Naive thymus-derived CD8-positive, alpha-beta T cell (primary cell): ENCODE measurements at places on chromosomes 3 and 15. TPM values are rescaled to one million over a fixed set of nuclear protein-coding genes. Genes with fewer than 3 reads are reported as not detected.

GRCh38 chr3:117010318-117010717, 300.7 kb downstream of the TUSC7 start:
- DNase-seq, result no peak

- DNase-seq, result no peak
Observed at GRCh38 chr15:59887211-59887610, 116.9 kb upstream of the FOXB1 start.

GRCh38 chr3:189172668-189173419, 1.1 kb downstream of the TPRG1 start:
- DNase-seq, result peak; percentile 31

DNA sequence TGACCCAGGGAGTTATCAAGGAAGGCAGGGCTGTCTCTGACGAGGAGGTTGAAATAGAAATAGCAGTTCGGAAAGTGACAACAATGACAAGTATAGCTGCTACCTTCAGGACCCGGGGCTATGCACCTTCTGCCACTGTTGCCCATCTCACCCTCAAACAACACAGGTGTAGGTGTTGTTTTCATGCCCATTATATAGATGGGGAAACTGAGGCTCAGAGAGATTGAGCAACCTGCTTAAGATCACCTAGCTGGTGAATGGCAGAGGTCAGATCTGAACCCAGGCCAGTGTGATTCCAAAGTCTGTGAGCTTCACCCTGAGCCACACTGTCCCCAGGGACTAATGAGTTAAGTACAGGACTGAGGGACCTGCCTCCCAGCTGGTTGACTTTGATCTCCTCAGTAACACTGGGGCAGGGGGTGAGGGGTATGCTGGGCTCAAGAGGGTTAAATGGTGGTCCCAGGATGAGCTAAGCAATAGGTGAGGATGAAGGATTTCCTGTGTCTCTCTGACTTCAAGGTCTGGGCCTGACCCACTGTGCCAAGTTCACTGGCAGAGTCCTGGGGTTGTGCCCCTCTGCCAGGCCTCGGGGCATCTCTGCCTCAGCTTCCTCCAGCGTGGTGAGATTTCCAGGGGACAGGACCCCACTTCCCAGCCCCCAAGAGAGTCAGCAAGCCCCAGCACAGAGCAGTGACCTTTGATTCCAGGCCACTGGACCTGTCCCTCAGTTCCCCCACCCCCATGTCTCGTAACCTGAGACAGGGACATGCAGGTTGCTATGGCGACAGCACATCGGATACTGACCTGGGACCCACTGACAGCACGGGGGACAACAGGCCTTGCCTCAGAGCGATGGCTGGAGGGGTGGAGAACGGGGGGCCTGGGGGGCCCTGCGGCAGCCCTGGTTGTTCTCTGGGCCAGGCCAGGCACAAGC, 35.0 kb downstream of the ATP2B2 start:
- DNase-seq, result no peak

DNA sequence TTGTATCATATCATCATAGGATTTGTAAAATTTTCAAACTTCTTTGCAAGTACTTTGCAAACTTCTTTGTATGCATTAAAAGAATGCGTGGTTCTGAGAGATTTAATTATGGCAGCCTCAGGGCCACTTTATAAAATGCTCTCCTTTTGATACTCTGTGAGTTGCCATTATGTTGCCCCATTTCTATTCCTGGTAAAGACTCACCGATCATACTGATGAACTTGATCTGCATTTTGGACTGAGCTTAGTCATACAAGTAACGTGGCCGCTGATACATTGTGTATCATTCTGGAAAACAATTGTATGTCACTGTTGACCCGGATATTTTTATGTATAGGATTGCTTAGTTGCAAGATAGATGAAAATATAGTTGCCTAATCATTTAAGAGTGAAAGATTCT, 38.8 kb downstream of the AKAP13 start:
- no peak for DNase-seq

GRCh38 chr3:79767194-79767904, 449 bp downstream of the ROBO1 start:
- DNase-seq, result no peak

DNA sequence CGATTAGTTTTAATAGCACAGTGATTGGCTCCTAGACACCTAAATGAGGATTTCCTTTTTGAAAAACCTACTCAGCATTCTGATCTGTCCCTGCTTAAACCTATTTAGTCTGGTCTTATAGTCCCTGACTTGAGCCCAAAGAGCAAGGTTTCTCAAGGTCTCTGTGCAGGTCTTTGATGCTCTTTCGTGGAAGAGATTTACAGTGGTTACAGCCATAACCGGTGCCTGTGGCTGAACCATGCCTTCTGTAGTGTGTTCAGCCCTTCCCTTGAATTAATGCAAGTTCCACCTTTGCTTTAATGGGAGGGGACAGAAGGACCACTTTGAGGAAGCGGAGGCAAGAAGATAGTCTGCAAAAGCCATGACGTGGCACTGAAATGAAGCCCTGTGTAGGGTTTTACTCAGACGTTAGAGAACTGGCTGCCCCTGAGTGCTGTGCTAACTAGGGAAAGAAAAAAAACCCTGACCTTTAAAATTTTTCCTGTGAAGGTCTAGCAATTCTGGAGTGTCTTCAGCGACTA, 43.0 kb downstream of the ZBTB38 start:
- peak; percentile 24 for DNase-seq

GRCh38 chr3:67858492-67858891, 204.1 kb upstream of the SUCLG2 start:
- no peak for DNase-seq

- no peak for DNase-seq
Observed at GRCh38 chr15:97692301-97693015, 268.0 kb upstream of the ARRDC4 start.

GRCh38 chr15:67468416-67468815, 52.5 kb upstream of the C15orf61 start:
- DNase-seq, result no peak

DNA sequence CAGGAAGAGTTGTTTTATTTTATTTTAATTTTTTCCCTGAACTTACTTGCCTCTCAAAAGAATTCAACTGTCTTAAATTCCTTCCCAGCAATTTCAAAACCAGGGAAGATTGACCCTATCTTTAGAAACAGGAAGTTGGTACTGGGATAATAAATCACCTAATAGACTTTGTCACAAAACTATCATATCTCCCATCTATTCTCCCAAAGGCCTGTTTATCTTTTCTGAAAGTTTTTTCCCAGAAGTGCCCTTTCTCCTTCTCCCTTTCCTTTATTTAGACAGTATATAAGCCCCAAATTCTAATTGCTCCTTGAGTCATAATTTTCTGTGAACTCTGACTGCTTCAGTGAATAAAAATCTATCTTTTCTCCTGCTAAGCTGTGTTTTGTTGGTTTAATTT, 2.9 kb upstream of the RNF7 start:
- DNase-seq, result no peak

DNA sequence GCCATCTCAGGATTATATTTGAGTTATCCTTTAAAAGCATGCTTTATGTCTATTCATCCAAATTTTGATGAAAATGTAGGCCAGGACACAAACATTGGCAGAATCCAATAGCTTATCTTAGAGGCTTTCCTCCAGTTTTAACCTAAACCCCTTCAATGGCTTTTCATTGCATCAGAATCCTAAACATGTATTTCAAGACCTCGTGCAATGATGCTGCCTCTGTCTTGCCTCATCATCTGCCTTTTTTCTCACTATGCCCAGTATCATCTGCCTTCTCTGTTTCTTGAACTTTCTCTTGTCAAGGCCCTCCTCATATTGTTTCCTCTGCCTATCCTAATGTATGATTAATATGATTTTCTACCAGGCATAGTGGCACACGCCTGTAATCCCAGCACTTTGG, 76.1 kb upstream of the MAP4 start:
- no peak for DNase-seq

DNA sequence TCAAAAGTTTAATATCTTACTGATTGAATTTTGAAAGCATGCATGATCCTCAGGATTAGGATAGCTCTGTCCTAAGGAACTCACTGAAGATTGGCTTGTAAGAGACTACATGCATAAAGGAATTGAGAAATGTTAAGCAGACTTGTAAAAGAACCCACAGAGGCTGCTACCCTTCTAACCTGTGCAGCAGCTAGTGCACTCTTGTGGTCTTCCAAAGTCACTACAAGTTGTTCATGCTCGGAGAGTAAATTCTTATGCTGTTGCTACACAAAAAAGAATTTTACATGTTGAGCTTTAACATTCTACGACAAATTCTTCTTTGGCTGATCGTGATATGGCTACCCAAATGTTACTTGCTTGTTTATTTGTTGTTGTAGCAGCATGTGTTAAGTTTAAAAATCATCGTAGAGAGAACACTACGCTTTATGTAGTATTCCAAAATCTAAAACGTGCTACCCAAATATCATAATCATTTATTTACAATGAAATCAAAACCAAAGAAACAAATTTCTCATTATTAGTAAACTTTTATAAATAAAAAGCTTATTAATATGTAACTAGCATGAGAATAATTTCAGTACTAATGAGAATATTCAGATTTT, 55.0 kb downstream of the GOLIM4 start:
- no peak for DNase-seq

GRCh38 chr3:76138921-76139320, 353.6 kb upstream of the ZNF717 start:
- no peak for DNase-seq

DNA sequence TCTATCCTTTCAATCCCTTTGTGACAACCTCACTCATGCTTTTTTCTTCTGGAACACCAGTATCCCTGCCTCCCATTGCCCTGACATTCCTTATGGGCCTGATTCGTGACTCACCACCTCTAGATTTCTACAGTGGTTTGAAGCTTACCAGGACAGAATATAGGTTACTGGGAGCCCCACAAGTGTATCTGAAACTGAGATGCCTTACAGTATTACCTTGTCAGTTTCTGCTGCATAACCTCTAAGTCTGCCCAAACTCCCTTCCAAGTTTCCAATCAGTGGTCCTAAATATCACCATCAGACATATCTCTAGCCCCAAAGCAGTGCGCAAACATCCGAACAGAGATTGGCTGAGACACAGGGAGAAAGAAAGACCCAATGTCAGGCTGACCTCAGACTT, 5.6 kb downstream of the CPB1 start:
- DNase-seq, result no peak

GRCh38 chr3:86801921-86802320, 189.0 kb downstream of the VGLL3 start:
- no peak for DNase-seq

GRCh38 chr3:194014756-194015155, 121.2 kb upstream of the HES1 start:
- DNase-seq, result no peak

DNA sequence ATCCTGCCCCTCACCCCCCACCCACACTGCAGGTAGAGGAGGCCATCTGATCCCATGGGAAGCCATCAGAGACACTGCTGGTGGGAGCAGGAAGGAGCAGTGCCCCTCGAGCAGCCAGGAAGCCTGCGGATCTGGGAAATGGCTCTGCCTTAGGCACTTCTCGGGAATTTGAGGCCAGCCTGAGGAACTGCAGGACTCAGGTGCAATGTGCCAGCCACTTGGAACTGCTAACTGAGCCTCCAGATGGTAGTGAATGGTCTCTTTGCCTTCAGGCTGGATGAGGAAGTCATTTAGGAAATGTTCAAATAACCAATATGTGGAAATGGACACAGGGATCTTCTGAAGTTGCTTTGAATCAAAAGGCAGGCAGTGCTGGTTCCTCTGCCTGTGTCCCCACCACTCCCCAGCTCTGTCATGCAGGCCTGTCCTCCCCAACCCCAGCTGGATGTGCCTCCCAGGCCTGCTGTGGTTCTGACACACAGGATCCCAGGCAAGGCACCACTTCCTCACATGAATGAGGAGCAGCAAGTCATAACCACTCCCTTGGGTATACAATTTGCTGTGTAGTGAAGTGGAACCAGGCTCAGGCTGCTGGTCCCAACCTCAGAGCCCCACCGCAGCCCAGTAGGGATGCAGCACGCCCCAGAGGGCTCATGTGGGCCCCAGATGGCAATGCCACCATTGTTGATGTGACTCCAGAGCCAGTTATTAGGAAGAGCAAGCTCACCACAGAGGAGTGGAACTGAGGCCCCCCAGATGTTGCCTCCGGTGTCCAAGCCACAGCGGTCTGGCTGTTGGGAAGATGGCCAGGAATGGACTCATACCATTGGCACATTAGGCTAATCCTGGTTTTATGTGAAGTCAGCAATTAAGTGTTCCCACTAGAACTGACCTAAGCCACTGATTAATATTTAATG, 46.5 kb upstream of the LIMD1 start:
- no peak for DNase-seq

DNA sequence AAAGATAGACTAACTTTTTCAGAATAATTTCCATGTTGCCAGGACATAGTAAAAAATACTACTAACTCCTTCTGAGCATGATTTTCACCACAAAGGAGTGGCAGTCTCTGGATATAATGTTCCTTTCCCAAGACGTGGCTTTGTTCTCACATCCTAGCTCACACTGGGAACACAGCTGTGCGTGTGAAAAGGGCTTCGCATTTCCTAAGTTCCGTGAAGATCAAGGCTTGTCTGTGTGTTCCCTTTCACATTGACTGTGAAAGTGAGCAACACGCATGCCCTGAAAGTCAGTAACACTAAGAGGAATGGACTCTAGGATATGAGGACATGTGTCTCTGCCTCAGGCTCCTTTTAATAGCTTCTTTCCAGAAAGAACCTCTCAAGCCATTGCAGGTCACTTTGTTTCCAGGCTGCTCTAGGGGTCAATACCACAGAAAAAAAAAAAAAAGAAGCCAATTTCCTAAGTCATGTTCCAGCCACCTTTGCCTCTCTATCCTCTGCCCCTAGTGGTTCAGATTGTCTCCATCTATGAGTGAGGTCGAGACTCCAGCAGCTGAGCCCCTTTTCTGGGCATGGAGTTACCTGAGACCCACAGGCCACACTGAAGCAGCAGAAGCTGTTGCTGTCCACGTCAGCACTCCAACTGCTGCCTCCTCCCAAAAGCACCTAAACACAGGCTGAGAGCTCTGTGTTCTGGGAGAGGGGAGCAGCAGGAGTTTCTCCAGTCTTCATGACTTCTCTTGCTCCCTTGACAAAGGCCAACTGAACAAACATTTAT, 355.9 kb downstream of the RSL24D1 start:
- DNase-seq, result no peak

GRCh38 chr3:156649681-156650080, 24.7 kb upstream of the TIPARP start:
- no peak for DNase-seq

MKRN3 gene
- polyA plus RNA-seq, result 1.3 TPM

ADCY5 gene
- not detected for polyA plus RNA-seq

SPTBN5 gene
- not detected for polyA plus RNA-seq

ROPN1 gene
- polyA plus RNA-seq, result not detected

HCN4 gene
- not detected for polyA plus RNA-seq

DNAH12 gene
- polyA plus RNA-seq, result not detected

ESYT3 gene
- not detected for polyA plus RNA-seq

KIF15 gene
- not detected for polyA plus RNA-seq
